Suprapubic skin (tissue), 4 donors: ENCODE measurements at places on chromosomes 4 and X.

DNA sequence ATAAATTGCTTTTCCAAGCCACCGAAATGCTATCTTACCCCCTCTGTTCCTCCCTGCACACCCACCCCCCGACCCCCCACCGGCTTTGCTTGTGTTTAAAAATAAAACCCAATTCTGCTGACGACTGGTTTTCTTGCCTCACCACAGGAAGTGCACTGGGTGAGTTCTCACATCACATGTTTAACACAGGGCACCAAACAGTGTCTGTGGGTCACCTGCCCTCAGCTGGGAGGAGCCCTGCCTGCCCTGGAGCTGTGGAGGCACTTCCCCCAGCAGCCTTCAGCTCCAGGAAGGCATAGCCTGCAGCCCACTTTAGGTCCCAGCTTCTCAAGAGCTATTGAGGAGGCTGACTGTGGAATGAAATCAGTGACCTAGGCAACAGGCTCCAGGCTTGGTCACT, 8.8 kb downstream of the TMEM255A start:
- DNase-seq: no peak

DNA sequence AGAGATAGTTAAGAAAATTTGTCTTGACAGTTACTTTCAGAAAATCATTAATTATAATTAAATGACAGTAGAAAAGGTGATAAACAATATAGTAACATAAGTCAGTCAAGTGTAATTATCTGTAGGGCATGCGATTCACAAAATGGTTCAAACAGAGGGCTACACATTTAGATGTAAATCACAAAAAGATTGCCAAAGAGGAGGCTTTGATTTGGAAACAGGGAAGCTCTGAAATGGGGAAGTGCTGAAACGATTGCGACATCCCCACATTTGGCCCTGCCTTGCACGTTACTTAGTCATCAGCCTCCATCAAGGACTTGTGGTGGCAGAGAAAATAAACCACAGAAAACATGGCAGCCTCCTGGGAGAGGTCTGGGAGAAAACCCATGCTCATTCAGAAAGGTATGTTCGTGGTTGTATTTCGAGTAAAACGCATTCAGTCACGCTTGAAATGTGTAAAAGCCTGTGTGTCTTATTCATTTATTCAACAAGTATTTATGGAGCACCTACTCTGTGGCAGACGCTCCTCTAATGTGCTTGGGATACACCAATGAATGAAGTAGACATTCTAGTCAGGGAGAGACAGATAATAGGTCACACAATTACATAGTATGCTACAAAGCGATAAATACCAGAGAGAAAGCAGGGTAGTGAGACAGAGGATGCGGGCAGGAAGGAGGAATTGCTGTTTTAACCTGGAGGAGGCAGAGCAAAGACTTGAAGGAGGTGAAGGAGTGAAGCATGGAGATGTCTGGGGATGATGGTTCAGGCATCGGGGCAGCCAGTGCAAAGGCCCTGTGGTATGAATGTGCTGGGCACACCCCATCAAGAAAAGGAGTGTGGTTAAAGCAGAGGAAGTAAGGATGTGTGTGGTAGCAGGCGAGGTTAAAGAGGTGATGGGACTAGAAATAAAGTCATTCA, 7.8 kb downstream of the RBM47 start:
- DNase-seq: peak; percentile 89

DNA sequence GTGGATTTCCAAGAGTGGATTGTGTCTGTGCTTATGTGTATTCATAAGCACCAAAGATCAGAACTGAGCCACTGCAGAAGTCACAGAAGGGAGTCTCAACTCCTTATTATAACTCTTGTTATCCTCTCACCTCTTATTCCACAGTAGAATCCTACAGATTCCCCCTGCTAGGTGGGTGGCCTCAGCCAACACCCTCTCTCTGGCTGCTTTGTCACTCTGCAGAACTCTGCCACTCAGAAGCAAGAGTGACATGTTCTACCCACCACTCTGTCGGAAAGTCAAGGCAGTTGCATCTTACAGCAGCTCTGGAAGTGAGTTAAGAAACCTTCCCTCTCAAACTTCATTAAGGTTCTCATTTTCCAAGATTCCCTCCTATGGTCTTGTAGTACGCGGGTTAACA, 41.9 kb downstream of the PTCHD1 start:
- no peak for DNase-seq

DNA sequence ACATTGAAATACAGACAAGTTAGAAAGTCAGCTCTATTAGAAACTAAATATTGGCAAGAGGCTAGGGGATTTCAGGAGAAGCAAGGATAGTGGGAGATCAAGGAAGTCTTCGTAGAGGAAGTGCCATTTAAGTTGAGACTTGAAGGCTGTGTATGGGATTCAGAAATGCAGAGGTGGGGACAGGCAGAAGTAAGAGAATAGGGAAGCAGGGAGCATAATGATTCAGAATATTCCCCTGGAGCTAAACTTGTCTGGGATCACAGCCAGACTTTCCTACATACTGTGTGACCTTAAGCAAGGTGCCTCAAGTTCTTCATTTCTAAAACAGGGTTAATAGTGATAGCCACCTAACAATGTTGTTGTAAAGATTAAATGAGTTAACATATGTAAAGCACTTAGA, 108.8 kb downstream of the DDIT4L start:
- DNase-seq: no peak

DNA sequence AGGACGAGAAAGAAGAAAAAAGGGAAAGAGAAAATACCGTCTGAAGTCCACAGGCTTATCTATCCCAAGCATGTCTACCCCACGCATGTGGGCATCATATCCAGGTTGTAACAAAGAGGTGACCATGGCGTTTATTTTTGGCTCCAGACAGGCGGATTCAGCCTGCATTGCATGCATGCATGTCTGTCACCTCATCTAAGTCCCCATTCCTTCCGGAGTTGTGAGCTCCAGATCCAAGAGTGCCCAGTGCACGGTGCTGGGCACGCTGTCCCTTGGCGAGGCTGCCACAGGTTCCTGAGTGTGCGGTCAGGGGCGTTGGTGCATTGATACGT, 905 bp upstream of the GALNTL6 start:
- DNase-seq: no peak

GRCh38 chrX:46737462-46737861, 21.5 kb downstream of the SLC9A7 start:
- DNase-seq: no peak

- no peak for DNase-seq
Measured at GRCh38 chr4:12968345-12968744, 515.8 kb downstream of the RAB28 start.

- DNase-seq: peak; percentile 76
Measured at GRCh38 chrX:69285881-69286564, 120.8 kb upstream of the PJA1 start.

DNA sequence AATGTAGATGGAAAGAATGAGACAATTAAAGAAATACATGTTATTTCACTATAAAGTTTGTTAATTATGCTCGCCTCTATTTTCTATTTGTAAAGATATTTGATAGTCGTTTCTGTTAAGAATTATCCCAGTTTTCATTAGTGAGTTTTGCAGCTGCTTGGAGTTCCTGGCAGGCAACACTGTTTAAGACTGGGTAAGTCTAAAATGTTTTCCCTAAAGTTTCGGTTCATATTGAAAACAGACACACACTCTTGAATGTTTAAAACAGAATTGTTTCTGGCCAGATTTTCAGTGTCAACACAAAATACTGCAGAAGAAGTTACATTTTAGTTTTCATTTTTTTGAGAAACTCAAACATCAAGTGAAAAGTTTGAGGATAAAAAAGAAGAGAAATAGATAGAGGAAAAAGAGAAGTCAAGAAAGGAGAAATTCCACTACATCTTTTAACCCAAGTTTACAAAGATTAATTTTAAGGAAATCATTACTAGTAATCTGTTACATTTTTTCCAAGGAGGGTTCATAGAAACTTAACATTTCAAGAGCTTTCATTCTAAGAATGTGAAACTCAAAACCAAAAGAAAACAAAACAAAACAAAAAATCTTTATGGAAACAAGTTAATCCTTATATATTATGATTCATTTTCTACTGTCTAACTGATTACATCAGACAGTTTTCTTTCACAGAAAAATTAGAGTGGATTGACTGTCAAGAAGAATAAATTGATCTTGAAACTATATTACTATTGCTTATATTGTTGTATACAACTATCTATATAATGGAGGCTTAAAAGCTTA, 305.5 kb downstream of the FAT4 start:
- no peak for DNase-seq

GRCh38 chr4:115675719-115676118, 562.3 kb upstream of the NDST4 start:
- DNase-seq: no peak

DNA sequence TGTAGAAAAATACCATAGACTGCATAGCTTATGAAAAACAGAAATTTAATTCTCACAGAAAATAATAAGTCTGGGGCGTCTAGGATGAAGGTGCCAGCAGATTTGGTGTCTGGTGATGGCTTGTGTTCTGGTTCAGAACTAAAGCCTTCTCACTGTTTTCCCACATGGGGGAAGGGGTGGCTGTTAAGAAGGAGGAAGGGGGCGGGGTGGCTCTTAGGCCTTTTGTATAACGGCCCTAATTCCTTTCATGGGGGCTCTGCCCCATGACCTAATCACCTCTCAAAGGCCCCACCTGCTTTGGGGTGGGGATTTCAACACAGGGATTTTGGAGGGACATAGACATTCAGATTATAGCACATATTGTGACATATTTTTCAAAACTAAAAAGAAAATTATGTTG, 173.2 kb upstream of the TECRL start:
- no peak for DNase-seq

GRCh38 chr4:10639100-10639499, 45.5 kb downstream of the CLNK start:
- no peak for DNase-seq

DNA sequence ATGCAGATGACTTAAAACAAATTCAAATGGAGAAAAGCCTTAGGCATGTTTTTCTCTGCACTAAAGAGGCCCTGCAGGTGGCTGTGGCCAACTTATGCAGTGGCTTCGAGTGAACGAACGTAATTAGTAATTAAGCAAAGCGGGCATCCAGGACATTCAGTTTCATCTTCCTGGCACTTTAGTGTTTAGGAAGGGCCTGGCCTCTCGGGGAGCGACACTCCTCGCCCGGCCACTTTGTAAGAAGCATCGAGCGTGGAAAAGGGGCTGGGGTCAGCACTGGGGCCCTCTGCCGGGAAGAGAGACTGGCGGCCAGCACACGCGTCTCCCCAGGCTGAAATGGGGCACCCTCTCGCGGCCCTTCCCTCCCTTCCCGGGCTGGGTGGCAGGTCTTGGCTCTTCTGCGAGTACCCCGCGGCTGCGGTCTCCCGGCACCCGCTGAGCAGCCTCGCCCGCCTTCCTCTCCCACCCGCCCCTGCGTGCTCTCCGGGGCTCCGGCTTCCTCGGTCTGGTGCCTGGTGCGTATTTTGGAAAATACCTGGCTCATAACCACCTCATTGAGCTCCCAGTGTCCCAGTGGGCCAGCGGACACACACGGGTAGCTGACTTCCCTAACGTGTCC, 677 bp upstream of the CYP4V2 start:
- no peak for DNase-seq

DNA sequence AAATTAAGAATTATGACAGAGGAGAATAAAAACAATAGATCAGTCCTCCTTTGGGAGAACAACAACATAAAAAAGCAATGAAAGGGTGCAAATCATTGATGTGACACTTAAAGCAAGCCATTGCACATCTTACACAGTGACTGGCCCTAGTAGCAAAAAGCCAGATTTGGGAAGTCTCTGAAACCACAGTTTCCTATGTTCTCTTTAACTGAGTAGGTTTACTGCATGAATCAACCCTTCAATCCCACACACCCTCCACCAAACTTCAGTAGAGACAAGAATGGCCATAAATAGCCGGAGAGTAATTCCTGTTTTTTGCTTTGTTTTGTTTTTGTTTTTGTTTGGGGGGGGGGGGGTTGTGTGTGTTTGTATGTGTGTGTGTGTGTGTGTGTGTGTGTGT, 180.8 kb downstream of the VEGFC start:
- DNase-seq: no peak

- DNase-seq: no peak
Measured at GRCh38 chr4:15469402-15470127, at the start of gene CC2D2A. CC2D2A (plus strand) TSS chr4:15469882; CDS start chr4:15475933, 6,051 bp downstream.

DNA sequence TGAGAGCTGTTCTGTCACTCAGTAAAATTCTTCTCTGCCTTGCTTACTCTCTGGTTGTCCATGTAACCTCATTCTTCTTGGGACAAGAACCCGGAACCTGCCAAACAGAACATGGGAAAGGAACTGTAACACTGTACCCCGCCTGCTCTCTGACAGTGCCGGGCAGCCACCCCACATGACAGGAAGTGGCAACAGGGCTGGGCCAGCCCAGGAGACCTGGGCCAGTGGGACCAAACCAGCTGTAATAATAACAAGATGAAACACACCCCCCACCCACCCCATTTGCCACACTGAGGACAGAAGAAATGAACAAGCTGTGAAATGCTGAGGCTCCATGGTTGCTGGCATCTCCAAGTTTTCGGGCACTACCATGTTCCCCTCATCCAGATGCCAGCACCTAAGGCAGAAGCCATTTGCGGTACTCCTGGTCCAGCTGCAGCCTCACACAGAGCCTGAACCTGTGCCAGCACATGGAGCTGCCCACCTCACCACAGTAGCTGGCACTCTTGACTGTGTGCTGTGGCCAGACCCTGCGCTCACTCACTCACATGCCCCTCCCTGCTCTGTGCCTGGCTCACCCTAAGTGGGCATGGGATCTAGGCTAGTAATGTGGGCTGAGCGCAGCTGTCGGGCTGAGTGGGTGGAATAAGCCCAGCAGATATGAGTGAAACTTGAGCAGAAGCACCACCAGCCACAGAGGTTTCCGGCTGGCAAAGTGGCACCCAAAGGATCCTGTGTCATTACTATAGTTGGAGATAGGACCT, 126.2 kb upstream of the UGT8 start:
- no peak for DNase-seq

DNA sequence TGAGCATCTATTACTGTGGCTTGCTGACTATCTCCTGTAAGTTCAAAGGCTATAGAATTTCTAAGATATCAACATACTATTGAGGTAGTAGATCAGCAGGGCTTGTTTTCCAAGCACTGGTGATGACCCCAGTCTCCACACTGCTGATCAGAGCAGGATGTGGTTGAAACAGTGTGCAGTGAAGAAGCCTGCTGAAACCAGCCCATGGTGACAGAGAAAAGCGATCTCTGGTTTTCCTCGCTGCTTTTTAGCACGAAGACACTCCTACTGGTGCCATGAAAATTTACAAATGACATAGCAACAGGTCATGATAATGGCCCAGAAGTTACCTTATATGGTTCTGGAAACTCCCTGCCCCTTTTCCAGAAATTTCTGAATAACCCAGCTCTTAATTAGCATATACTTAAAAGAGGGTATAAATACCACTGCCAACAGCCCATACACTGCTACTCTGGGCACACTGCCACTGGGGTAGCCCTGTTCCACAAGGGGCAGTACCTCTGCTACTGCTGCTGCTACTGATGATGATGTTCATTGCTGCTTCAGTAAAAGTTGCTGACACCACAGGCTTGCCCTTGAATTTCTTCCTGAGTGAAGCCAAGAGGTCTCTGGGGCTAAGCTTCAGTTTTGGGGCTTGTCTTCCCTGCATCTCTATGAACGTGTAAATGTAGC, 1689.5 kb upstream of the PCDH10 start:
- no peak for DNase-seq

DNA sequence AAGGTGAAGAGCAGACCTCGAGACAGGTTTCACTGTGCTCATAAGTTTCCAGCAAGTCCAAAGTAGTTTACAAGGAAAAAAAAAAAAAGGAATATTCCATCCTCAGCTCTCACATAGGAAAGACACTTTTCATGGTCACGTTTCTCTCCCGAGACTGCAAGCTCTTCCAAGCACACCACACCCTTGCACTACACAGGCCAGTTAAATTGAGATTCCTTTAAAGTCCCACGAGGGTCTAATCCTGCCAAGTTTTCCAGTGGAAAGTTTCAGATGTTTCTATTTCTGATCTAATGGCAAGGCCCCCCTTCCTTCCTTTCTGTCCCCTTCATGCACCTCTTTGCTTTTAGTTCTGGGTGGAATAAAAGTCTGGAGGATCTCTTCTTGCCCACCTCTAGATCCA, 67.9 kb upstream of the PCDH19 start:
- no peak for DNase-seq
